GM10248 (cell line): ENCODE measurements at places on chromosomes 7 and 10.
A peak's percentile ranks its signal among the peaks of the same experiment; 100 is the strongest.

- no peak for DNase-seq
Measured at GRCh38 chr10:44706745-44707144, 204.4 kb upstream of the TMEM72 start.

GRCh38 chr10:22780474-22780885 lies 66.1 kb upstream of the PIP4K2A start:
- no peak for DNase-seq

- DNase-seq, result no peak
Measured at GRCh38 chr7:2965301-2965700, 78.4 kb downstream of the CARD11 start.

- no peak for DNase-seq
Measured at GRCh38 chr10:75407224-75407712, 5.7 kb upstream of the ZNF503 start.

DNA sequence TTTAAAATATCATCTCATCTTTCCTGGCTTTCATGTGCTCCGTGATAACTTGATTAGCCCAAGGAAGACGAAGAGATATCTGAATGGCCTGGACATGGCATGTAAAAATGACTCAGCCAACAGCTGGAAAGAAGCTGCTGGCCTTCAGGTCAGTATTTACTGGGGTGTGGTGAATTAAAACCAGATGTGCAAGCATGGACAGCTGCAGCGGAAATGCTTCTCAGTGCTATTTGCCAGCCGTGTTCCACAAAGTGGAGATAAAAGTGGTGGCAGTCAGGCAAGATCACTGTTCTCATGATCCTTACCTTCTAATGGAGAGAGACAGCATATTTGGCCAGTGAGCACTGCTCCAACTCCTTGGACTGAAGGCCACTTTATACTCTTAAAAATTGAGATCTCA lies 203.1 kb upstream of the VSTM2A start:
- no peak for DNase-seq

- peak; percentile 64 for DNase-seq
Measured at GRCh38 chr10:121598263-121599249, at the start of gene FGFR2. Gene FGFR2 (minus strand): TSS chr10:121598444. CDS start chr10:121593817, 4,627 bp downstream.

- DNase-seq, result no peak
Measured at GRCh38 chr7:74542558-74543117, 88.9 kb downstream of the GTF2IRD1 start.

- no peak for DNase-seq
Measured at GRCh38 chr10:126277181-126277580, 111.1 kb downstream of the ADAM12 start.
